ENCODE measurements at places on chromosomes 6 and 20.

DNA sequence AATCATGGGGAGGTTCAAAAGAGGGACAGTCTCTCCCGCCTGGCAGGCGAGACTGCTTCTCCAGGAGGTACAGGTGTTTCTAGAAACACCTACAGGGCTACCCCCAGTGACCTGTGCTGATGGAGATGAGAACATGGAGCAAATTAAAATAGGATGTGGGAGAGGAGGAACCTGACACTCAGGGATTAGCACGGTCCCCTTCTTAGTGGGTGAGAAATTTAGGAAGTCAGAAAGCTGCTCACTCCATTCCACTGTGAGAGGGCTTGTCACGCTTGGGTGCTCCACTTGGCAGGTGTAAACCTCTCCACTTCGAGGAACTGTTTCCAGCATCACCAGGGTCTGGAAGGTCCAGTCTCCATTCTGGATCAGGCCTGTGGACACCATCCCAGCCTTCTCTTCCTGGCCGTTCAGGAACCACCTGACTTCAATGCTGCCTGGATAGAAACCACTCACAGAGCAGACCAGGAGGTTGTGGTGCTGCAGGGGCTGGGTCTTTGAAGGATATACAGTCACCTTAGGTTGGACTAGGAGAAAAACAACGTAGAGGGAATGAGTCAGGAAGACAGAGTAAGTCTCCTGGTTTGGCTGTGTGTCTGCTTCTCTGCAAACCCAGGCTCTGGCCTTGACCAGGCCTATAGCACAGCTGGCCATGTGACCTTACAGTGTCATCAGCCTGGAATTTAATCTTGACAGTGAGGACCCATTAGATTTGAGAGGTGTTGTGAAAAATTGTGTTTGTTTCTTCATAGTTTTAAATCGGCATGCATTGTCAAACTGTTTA, 8.1 kb downstream of the HLA-DRB1 start:
- DNase-seq, result no peak

DNA sequence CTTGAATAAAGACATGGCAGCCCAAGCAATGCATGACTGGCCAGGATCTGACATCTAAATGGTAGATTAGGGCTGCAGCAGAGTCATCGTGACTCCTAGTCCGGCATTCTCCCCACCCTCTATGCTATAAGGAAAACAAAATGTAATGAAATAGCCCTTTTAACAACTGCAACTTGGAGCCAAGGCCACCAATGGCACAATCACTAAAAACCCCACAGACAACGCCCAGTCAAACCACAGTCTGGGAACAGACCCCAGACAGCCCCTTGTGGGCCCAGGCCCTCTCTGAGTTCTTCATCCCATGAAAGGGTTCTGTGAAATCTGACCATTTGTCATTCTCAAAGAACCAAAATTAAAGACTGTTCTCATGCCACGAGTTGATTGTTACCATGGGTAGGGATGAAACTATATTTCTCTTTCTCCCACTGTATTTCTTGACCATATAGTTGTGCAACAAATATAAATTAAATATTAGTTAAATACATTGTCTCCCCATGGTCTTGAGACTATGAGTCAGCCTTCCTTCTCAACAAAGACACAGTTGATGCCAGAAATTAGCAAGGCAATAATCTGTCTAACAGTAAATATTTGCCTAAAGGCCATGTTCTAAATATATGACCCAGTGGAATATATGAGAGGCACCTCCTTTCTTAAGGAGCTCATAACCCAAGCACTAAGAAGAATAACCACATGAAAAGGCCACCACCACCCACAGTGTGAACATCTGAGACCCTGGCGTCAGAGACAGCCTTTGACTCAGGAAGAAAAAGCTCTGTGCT, 85.6 kb upstream of the SSTR4 start:
- no peak for DNase-seq

GRCh38 chr20:43689165-43689564, 22.3 kb downstream of the MYBL2 start:
- DNase-seq, result no peak

GRCh38 chr20:7924692-7925091, 15.6 kb downstream of the HAO1 start:
- no peak for DNase-seq

DNA sequence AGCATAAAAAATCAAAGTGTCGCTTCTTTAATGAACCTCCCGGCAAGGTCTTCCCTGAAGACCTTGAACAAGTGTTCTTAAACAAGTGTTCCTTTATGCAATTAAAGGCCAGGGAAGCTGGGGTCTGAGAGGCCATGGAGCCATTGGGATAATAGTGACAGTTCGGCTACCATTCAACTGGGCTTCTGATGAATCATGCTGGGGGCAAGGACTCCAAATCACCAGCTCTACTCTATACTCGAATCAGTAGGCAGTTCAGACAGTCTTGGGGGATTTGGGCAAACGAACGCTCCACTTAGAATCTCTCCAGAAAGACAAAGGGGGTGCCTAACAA, 34.7 kb upstream of the EZR start:
- no peak for DNase-seq

DNA sequence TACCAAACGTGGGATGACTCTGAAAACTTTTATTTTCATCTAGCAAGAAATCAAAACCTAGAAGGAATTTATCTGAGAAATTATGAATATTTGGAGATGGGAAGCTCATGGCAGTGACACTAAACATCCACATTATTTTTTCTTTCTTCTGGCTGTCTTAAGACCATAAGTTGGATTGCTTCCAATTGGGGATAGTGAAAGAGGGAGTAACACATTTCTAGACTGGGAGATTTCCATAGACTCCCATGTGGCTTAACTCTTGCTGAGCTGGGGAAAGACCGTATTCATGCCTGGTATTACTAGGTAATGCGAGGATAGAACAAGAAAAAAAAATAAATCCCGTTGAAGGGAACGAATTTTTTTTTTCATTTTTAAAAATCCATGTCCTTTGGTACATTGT, 120.0 kb downstream of the UTRN start:
- no peak for DNase-seq

- DNase-seq, result no peak
Observed at GRCh38 chr6:31202259-31203166, 32.0 kb upstream of the POU5F1 start.

GRCh38 chr6:115706324-115706723, 354.4 kb downstream of the FRK start:
- DNase-seq, result no peak

DNA sequence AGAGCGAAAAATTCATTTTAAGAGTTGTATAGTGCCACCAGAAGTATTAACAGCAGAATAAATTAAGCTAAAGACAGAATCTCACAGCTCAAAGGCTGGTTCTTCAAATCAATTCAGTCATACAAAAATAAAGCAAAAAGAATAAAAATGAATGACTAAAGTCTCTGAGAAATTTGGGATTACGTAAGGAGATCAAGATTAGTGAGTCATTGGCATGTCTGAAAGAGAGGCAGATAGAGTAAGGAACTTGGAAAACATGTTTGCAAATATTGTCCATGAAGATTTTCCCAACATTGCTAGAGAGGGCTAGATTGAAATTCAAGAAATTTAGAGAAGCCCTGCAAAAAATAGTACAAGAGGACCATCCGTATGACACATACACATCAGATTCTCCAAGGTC, 1413.9 kb upstream of the ADGRB3 start:
- DNase-seq, result no peak

DNA sequence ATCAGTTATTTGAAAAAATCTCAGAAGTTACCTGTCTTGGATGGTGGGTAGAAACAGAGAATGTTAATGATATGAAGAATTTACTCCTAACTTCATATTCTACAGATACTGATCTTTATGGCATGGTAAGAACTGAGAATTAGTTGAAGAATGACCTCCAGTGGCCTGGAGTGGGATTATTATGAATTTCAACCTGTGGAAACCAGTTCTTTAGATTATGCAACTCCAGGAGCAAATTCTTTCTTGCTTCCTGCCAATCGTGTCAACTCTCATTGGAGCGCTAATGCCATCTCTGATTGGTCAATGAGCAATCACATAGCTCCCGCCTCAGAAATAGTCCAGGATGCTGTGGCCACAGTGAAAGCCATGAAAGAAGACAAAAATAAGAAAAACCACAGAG, 40.6 kb downstream of the LYRM2 start:
- no peak for DNase-seq

GRCh38 chr20:33679758-33680485, 5.7 kb upstream of the NECAB3 start:
- DNase-seq, result no peak

- DNase-seq, result no peak
Observed at GRCh38 chr20:51341581-51341980, 200.9 kb downstream of the NFATC2 start.

DNA sequence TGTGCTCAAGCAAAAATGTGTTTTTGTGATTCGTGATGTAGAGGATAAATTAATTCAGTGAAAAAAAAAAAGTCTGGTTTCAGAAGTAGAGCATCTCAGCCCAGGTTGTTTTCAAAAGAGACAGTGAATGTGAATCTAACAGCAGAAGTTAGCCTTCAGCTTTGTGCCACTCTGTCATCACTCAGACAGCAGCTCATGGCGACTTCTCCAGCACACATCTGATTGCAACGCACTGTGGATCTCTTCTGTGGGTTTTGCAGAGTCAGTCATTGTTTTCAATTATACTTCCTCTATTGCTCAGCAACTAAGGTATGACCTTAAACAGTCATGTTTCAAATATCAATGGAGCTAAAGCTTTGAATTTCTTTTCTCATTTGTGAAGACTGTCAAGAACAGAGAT, 335.5 kb upstream of the POU3F2 start:
- no peak for DNase-seq

GRCh38 chr6:7899101-7899888, 11.3 kb downstream of the TXNDC5 start:
- no peak for DNase-seq
